SK-MEL-5 (cell line): ENCODE measurements at places on chromosomes 3 and 15.

GRCh38 chr15:97747342-97747741, 213.2 kb upstream of the ARRDC4 start:
- DNase-seq: peak; percentile 10

DNA sequence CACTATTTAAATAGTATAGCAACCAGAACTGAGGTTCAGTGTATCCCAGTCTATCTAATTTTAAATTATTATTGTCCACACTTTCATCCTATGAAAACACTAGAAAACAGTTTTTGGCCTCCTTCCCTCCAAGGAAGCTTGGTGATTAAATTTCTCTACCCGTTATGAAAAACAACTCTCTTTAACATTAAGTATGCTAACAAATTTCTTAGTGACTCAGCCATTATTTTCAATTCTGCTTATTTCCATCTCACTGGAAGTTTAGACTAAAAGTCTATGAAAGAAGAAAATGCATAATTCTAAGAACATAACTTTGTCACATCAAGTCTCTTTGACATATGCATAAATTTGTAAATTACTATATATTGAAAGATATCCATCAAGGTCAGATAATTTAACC, 185.2 kb downstream of the NSUN3 start:
- no peak for DNase-seq

GRCh38 chr3:43770426-43771103, 79.8 kb downstream of the ABHD5 start:
- DNase-seq: no peak

- DNase-seq: no peak
Observed at GRCh38 chr3:186915806-186916796, 14.2 kb upstream of the ST6GAL1 start.

DNA sequence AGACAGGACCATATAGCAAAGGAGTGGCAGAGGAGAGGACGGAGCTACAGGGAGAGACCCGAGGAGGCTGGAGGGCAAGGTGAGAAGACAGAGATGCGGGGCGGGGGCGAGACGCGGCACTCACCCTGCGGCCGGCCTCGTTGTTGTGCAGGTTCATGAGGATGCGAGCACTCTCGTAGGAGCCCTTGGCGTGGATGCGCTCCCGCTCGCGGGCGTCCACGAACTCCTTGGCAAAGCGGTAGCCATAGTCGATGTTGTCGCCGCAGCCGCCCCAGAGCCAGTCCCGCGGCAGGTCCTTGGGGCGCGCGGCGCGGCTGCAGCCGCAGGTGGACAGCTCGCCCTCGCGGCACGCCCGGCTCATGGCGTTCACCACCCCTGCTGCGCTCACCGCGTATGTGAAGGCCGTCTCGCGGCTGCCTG, 12.9 kb downstream of the WNT5A start:
- no peak for DNase-seq
